Panc1 (cell line): ENCODE measurements at places on chromosomes 7 and 10. TPM values are rescaled to one million over a fixed set of nuclear protein-coding genes. Genes with fewer than 3 reads are reported as not detected.

The FRAT2 gene
- 16.7 TPM for total RNA-seq

The TBX20 gene
- total RNA-seq, result not detected

The CPA2 gene
- 0.87 TPM for total RNA-seq

The ASAH2 gene
- total RNA-seq, result 6.5 TPM

The ADAMTS14 gene
- total RNA-seq, result 0.67 TPM

The CRYGN gene
- 0.74 TPM for total RNA-seq

The TMEM60 gene
- 20.4 TPM for total RNA-seq

The NEURL1 gene
- total RNA-seq, result 0.10 TPM

The GPR26 gene
- total RNA-seq, result not detected

The SRRM3 gene
- total RNA-seq, result 8.5 TPM

The HPSE2 gene
- not detected for total RNA-seq

The PAX4 gene
- total RNA-seq, result not detected

The PLPP4 gene
- 0.18 TPM for total RNA-seq

The MYH16 gene
- 0.23 TPM for total RNA-seq

The NKX1-2 gene
- total RNA-seq, result 0.15 TPM
